Umbilical cord (tissue), 2 donors: ENCODE measurements at places on chromosomes 12 and 14.

DNA sequence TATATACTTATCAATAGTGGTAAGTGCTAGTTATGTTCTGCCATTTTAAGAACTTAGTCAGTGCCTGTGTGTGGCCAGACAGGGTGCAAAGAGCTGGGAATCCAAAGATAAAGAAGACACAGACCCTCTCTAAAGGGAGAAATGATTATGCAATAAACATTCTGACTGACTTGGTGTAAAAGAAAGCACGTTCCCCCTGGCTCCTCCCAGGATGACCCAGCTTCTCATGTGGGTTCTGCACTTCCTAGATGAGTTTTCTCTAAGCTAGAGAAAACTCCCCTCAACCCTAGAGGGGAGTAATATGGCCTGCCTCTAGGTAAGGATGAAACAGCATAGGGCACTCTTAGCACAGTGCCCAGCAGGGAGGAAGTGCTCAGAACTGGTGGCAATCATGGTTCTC lies 231.2 kb downstream of the VRK1 start:
- DNase-seq: no peak

- no peak for DNase-seq
These were observed 202.8 kb upstream of the SOX5 start for GRCh38 chr12:24152270-24152669.

- DNase-seq: no peak
These were observed 18.0 kb downstream of the LTBP2 start for GRCh38 chr14:74594029-74594428.

DNA sequence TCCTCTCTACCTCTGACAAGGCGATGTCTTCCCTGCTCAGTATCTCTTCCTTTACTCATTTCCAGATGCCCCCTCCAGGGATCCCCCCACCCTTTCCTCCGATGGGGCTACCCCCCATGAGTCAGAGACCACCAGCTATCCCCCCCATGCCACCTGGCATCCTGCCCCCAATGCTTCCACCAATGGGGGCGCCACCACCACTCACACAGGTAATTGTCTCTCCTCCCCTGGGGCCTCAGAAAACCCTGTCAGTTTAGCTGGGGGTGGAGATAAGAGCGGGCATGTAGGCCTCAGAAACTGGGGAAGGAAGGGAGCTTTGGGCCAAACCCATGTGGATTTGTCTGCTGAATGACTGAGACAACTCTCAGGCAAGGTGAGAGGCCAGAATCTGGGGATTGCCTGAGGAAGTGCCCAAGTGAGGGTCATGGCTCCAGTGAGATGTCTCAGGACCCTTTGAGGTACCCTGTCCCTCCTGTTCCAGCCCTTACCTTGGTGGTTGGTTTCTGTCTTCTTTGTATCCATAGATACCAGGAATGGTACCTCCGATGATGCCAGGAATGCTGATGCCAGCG lies 8.1 kb downstream of the PRPF40B start:
- no peak for DNase-seq

- peak; percentile 53 for DNase-seq
These were observed 29.0 kb downstream of the PTPRQ start for GRCh38 chr12:80472911-80473500.

DNA sequence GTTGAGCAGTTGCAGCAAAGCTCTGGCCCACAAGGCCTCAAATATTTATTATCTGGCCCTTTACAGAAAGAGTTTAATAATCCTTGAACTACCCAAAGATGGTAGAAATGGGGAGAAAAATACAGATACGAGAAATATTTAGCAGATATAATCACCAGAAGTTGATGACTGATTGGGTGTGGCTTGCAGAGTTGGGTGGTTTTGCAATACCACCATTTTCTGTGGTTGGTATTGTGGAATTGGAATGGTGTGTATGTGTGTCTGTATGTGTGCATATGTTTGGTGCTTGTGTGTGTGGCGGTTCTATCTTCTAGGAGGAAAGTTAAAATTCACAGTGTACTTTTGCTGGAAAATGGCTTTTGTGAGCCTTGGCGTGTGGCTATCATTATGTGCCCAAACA lies 85.4 kb upstream of the MANSC4 start:
- no peak for DNase-seq

GRCh38 chr12:97541366-97541765 lies 78.8 kb downstream of the RMST start:
- no peak for DNase-seq

GRCh38 chr12:113285679-113286610 lies 49.0 kb downstream of the SLC8B1 start:
- no peak for DNase-seq
